ENCODE measurements at places on chromosomes 5 and 9. TPM values are rescaled to one million over a fixed set of nuclear protein-coding genes. Genes with fewer than 3 reads are reported as not detected.
A peak's percentile ranks its signal among the peaks of the same experiment; 100 is the strongest.

Gene PCDHB8
- 0.04 TPM for total RNA-seq

Gene TAF11L10
- total RNA-seq: not detected

Gene SPATA6L
- total RNA-seq: 2.5 TPM

Gene PCDHGC3
- 14.7 TPM for total RNA-seq

Gene ARL14EPL
- total RNA-seq: 0.39 TPM

Gene PCDHB14
- total RNA-seq: 0.78 TPM

Gene TAF11L8
- not detected for total RNA-seq

Gene CDO1
- total RNA-seq: 6.3 TPM

Gene GEMIN5
- 21.5 TPM for total RNA-seq

Gene DAB2IP
- total RNA-seq: 13.7 TPM

Gene CACFD1
- total RNA-seq: 6.1 TPM

Gene NINJ1
- 44.7 TPM for total RNA-seq

Gene ADGRD2
- total RNA-seq: not detected

- DNase-seq: no peak
Measured at GRCh38 chr5:91007780-91008402, 375.2 kb downstream of the ARRDC3 start.

GRCh38 chr5:42886635-42887034 is 74.9 kb upstream of the SELENOP start:
- DNase-seq: no peak

GRCh38 chr9:72300873-72301272 is 64.1 kb downstream of the ZFAND5 start:
- DNase-seq: no peak

GRCh38 chr9:105064248-105065097 is 136.5 kb upstream of the ABCA1 start:
- DNase-seq: peak; percentile 17

- no peak for DNase-seq
Measured at GRCh38 chr5:41940641-41941040, 15.6 kb downstream of the FBXO4 start.

- peak; percentile 96 for DNase-seq
Measured at GRCh38 chr9:12813960-12814876, 39.4 kb downstream of the LURAP1L start.

- DNase-seq: no peak
Measured at GRCh38 chr5:59040804-59041201, 457.9 kb downstream of the RAB3C start.

DNA sequence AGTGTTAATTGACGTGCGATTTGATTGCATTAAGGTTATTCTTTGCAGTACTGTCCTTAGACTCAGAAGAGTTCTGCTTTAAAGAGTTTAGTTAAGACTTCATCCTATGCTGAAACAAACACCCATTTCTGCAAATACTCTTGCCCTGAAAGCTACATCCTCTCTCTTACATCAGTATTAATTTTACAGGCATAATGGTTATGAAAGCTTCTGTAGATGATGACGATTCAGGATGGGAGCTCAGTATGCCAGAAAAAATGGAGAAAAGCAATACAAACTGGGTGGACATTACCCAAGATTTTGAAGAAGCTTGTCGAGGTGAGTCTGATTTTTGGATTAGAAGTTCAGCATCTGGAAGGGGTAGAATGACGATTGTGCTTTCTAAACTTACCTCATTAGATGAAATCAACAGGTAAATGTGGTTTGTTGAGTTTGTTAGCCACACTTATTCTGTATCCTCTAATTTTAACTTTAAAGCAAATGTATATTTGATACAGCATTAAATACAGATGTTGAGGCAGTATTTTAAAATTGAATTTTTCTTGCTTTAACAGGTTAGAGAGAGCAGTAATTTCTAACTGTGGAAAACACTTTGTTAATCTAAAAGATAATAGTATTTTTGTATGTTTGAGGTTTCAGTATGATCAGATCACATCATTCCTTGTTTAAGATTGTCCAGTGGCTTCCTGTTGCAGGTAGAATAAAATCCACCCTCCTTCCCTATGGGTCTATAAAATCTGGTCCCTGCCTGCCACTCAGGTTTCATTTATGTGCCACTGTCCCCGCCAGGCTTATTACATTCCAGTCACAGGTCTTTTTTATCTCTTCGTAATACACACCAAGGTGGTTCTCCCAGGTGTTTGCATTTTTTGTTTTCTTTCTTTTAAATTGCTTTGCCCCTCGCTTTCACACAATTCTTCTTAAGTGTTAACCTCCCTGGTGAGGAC is 1.3 kb downstream of the NAA35 start:
- DNase-seq: no peak

- no peak for DNase-seq
Measured at GRCh38 chr9:128123451-128124080, 4.0 kb downstream of the PTGES2 start.

DNA sequence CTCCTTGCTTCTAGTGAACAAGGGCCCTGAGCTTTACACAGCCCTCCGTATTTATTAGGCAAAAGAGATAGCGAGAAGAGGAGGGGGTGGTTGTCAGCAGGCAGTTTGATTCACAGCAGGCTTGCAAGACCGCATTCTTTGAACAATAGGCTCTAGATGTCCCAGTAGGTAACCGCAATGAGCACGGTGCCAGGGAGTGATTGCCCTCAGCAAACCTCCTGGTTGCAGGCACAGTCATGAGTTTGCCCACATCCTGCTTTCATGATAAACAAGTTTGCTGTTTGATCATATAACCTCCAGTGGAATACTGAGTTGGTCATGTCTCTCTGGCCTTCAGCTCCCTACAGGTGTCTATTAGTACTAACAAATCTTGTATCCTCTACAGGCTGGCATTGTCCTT is 66.1 kb downstream of the CACNA1B start:
- no peak for DNase-seq

DNA sequence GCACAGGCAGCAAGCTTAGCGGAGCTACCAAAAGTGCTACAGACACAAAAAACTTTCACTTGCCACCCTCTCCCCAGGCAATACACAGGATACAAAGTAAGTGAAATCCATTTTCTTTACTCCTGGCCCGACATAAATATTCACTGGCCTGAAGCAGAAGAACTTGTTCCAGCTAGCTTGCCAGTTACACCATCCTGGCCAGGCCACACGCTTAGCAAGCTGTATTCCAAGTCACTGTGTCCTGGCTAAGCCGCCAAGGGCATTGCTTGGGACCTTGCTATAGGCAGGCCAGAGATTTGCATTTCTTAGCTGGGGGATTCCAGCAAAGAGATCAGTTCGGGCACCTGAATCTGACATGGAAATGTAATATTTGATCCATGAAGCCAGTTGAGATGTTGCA is 71.0 kb upstream of the SLC1A3 start:
- no peak for DNase-seq

DNA sequence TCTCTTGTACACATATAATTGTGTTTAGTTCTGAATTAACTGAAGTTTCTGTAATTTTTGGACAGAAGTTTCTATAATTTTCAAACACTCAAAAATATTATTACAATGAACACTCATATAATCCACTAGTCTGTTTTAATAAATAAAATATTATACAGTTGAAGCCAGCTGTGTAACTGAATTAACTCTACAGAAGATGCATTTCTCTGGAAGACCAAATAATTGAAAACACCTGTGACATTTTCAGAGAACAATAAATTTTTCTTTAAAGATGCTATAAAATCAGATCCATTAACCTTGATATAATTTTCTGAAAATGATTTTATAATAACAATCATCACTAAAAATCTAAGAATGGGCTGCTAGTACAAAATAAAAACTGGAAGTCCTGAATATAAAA is 14.7 kb downstream of the NADK2 start:
- no peak for DNase-seq

DNA sequence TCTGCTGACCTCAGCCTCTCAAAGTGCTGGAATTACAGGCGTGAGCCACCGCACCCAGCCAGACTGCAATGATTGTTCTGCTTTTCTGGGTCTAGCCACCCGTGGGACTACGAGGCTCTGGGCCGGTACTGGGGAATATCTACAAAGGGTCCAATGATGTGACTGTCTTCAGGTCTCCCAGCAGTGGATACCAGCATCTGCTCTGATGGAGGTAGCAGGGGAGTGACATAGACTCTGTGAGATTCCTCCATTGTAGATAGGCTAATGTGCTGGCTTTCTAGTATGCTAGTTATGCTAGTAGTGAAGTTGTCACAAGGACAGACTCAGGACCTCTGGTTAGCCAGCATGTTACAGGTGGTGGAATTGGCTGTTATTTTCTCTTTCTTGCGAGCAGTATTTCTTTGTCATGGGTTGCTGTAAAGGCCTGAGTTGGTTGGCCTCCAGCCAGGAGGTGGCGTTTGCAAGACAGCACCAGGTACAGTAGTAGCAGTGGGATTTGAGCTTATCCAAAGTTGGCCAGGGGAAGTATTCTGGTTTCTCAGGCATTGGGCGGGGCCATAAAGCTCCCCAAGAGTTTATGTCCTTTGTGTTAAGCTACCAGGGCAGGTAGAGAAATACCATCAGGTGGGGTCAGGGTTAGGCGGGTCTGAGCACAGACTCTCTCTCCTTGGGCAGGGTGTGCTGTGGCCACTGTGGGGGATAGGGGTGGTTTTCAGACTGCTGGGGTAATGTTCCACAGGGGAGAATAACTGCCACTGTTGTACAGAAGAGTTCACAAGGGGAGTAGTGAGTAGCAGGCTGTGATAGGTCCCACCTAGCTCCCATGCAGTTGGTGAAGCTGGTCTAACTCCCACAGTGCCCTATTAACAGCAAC is 105.2 kb downstream of the SGCD start:
- DNase-seq: no peak

DNA sequence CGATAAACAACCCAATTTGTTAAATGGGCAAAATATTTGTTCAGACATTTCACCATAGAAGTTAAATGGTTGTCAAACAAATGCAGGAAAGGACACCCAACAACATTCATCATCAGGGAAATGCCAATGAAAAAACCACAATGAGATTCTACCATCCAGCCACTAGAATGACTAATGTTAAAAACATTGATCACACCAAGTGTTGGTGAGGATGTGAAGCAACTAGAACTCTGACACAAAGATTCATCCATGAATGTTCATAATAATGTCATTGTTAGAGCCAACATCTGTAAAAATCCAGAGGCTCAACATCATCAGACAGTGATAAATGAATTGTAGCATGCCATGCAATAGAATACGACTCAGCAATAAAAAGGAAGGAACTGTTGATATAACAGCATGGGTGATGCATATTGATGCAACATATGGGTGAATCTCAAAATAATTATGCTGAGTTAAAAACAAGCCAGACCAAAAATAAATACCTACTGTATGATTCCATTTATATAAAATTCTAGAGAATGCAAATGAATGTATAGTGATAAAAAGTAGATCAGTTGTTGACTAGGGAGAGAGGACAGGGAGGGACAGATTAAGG is 55.9 kb upstream of the UNC5A start:
- DNase-seq: no peak

GRCh38 chr9:111730937-111731567 is 63.7 kb downstream of the SHOC1 start:
- peak; percentile 22 for DNase-seq

GRCh38 chr9:108297073-108297472 is 558.7 kb downstream of the ACTL7B start:
- no peak for DNase-seq

DNA sequence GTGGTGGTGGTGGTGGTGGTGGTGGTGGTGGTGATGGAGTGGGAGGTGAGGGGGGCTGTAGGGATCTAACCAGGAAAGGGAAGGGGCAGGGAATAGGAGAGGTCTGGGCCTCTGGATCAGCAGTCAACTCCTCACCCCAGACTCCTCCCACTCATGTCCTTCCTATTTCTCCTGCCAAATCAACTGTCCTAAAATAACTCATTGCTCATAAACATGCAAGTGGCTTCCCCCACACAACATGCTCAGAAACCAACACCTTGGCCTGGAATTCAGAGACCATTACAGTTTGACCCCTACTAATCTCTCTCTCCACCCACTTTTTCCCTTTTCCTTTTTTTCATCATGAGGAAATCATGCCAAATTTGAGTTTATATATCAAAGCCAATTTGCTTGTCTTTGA is 8.4 kb upstream of the FSD1L start:
- DNase-seq: no peak

DNA sequence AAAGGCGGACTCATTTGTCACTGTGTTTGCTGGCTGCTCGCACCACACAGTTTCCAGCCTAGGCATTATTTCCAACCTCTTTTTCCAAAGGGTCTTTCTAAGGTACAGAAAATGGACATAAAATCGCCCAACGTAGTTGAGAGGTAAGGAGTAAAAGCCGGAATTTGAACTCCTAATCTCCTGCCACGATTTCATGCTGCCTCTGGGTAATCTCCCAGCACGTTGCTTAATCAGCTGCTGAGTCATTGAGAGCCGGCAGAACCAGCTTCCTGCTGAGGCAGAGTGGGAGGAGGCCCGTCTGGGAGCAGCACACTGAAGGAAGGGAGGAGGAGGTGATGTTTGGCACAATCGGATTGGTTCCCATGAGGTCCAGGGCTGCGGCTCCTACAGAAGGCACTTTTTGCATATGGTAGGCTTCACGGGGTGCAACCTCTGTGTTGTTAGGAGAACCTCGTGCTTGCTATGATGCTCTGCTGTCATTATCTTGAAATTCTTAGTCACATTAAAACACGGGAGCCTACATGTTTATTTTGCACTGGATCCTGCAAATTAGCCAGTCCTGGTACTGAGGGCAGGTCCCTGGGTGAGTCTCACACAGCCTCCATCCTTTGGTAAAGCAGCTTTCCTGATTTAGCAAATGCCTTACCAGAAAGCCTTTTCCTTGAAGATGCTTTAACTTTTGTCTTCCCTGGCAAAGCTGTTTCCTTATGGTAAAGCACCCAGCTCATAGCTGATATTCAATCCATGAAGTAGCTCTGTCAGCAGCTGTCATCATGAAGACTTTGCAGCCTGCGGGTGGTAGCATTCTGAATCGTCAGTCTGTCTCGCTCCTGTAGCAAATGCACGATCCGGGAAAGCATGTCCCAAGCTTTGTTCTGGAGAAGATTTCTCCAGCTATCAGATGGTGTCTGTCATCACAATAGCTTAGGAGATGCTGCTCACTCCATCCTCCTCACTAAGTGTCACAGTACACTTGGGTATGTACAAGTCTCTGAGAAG is 191.6 kb upstream of the MSX2 start:
- DNase-seq: peak; percentile 74

DNA sequence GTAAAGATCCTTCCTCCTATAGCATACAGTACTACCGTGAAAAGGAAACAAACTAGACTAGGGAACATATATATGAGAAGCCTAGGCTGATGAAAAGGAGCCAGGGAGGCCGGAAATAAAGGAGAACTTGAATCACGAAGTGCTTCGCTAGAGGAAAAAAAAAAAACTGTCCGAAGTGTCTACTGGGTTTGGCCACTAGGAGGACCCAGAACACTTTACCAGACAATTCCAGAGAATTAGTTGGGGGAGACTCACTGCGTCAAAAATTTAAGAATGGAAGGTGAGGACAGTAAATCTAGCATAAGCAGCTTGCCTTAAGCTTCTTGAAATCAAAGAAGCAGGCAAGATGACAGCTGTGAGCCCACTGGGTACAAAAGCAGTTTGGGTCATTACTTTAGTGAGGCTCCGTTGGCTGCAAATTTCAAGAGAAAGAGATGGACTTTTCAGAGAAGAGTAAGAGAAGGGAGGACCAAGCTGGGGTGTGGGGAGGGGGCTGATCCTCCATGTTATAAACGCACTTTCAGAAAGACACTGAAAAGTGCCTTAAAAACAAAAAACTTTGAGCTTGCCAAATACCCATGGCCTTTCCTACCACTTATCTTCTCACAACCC is 47.4 kb downstream of the P4HA2 start:
- peak; percentile 24 for DNase-seq

GRCh38 chr5:175471628-175472027 is 6.7 kb upstream of the SFXN1 start:
- DNase-seq: no peak

GRCh38 chr5:110853267-110853666 is 114.5 kb downstream of the SLC25A46 start:
- no peak for DNase-seq
